Hypothalamus (tissue), 51 donors: ENCODE measurements at places on chromosomes 2 and 18.

DNA sequence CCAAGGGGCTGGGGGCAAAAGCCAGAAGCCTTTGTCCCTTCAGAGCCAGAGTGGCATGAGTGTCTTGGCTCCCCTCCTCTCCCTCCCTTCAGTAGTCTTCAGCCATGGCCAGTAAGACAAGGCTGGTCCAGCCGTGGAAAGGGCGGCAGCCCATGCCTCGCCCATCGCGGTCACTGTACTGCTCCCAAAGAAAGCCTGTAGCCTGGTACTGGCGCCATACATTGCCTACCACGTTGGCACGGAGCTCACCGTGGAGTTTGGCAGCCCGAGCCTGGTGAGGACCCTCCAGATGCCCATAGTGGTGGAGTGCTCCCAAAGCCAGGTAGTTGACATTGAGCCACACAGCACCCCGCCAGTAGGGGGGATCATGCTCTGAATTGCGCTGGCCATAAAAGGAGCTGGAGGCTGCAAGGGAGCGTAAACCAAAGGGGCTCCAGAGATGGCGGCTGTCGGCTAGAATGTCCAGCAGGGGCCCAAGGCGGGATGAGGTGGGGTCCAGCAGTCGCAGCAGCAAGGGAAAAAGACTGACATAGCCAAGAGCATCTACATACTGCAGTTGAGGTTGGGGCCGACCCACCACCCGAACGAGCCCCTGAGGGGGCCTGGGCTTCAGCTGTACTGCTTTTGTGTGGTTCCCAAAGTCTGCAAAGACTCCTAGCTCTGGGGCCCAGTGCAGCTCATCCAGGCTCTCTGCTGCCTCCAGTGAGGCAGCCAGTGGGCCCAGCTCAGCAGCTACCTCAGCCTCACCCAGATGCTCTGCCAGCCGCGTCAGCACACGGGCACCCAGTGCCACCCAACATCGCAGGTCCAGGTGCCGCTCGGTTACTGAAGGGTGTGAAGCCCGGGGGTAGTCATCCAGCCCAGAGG is 3.2 kb downstream of the WBP1 start:
- no peak for DNase-seq

GRCh38 chr18:29862824-29863223 is 1179.7 kb downstream of the DSC3 start:
- no peak for DNase-seq

- DNase-seq, result no peak
These were observed 113.0 kb upstream of the COPS8 start for GRCh38 chr2:236972491-236973342.

DNA sequence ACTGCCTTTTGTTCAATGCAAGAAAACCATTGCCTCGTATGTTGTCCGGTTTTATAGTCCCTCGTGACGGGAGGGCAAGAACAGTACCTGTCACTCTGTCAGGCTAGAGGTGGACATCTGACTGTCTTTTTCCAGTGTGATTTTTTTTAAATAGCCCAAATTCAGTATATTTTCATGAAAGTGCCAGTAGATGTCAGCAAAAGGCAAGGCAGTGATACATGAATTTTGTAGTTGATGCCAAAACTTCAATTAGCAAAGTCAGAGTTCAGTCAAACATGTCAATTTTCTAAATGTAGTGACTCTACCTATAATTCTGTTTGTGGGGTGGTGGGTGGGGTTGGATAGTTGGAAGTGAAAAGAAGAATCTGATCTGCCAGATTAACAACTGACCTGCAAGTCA is 296.0 kb upstream of the MC4R start:
- no peak for DNase-seq

GRCh38 chr2:236499691-236500578 is 69.7 kb upstream of the ACKR3 start:
- no peak for DNase-seq
